ENCODE measurements at places on chromosomes 2 and 18. TPM values are rescaled to one million over a fixed set of nuclear protein-coding genes. Genes with fewer than 3 reads are reported as not detected.

- no peak for DNase-seq
Observed at GRCh38 chr2:168948621-168949212, 47.6 kb downstream of the G6PC2 start.

DNA sequence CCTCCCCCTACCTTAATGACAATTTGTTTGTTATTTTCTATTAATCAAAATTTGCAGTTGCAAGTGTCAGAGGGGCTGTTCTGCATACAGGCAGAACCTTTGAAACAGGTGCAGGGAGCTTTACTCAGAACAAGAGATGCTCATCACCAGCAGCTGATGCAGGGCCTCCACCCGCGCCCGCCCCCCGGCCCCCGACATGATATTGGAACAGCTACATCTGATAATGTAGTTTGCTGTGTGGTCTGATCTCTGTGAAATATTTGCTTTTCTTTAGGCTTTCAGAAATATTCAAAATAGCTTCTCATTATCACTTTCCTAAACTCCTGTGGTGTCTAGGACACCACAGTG is 130.0 kb downstream of the PRKCE start:
- no peak for DNase-seq

DNA sequence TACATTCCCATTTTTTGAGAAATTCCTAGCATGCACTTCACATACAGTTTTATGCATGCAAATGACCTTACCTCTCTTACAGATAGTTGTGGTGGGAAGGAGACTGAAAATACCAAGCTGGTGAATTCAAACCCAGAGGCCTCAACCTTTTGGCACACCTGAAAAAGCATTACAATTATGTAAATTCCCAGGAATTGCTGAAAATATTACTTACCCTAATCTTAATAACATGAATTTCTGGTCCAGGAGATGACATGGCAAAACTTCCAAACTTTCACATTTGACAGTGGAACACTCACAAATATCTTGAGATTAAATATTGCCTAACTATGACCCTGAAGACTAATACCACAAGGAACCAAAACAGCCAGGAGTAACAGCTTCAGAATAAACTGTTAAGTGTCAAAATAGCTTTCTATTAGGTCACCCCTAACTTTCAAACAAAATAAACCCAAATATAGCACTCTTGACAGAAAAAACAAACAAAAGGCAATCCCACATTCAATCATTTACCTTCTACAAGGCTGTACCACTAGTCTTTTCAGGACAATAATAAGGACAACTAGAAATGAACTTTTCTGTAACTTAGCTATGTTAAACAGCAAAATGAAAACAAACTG is 10.9 kb upstream of the PEX13 start:
- DNase-seq: no peak

DNA sequence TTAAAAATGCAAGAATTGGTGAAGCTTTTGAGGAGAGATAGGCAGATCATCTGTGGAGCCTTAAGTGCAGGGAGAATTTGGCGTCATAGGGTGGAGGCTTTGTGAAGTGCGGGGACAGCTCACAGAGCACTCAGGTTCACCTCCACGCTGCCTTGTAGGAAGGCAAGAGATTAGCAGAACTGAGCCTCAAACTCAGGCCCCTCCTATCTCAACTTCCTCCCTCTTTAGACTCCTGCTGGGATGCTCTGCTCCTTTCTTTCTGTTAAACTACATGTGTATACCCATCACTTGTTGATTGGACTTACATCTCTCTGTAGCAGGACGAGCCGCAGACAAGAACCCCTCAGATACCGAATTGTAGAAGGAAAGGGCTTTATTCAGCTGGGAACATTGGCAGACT is 422.2 kb downstream of the SETBP1 start:
- DNase-seq: no peak

DNA sequence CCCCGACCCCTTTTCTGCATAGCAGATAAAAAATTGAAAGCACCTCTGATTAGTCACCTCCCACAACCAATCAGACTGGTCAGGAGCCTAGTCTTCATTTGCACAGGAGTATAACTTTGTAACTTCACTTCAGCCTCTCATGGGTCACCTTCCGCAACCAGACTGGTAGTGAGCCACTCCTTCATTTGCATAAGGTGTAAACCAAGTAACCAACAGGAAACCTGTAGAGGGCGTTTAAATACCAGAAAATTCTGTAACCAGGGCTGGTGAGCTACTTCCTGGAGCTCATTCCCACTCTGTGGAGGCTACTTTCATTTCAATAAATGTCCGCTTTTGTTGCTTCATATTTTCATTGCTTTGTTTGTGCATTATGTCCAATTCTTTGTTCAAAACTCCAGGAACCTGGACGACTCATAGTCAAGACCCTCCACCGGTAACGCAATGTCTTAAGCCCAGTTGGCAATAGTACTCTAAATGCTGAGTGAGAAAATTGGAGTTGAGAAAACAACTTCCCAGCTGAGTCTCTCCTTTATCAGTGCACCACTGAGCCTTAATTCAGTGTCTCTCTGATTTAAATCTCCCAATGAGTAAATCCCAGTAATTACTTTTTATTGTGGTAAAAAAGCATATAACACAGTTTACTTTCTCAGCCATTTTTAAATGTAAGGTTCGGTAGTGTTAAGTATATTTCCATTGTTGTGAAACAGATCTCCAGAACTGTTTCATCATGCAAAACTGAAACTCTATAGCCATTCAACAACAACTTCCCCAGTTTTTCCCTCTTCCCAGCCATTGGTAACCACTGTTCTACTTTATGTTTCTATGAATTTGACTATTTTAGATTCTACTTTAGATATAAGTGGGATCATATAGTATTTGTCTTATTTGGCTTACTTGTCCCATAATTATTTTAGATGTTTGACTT is 392.7 kb upstream of the SLC8A1 start:
- DNase-seq: no peak

- no peak for DNase-seq
Observed at GRCh38 chr2:164581050-164581449, 40.2 kb downstream of the GRB14 start.

DNA sequence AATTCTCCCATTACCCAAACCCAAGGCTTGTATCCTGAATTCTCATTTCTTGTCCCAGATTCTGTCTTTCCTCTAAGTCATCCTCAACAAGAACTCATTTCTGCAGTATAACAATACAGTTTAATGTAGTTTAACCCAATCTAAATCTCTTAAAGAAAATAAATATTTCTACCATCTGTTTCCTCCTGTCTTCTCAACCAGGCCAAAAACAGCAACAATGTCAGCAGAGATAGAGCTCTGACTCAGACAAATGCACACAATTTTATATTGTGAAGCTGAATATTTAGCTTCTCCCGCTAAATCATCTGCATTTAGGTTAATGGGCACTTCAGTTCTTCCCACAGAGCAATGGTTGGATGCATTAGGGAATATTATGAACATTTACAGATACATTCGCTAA is 35.7 kb upstream of the KYNU start:
- no peak for DNase-seq

GRCh38 chr18:57668021-57668420 is 46.4 kb upstream of the NARS1 start:
- DNase-seq: no peak

Gene CHST9
- 0.86 TPM for total RNA-seq
